ENCODE measurements at places on chromosomes 3 and 15.

- DNase-seq, result no peak
These were observed 11.7 kb upstream of the MUSTN1 start for GRCh38 chr3:52846432-52846965.

DNA sequence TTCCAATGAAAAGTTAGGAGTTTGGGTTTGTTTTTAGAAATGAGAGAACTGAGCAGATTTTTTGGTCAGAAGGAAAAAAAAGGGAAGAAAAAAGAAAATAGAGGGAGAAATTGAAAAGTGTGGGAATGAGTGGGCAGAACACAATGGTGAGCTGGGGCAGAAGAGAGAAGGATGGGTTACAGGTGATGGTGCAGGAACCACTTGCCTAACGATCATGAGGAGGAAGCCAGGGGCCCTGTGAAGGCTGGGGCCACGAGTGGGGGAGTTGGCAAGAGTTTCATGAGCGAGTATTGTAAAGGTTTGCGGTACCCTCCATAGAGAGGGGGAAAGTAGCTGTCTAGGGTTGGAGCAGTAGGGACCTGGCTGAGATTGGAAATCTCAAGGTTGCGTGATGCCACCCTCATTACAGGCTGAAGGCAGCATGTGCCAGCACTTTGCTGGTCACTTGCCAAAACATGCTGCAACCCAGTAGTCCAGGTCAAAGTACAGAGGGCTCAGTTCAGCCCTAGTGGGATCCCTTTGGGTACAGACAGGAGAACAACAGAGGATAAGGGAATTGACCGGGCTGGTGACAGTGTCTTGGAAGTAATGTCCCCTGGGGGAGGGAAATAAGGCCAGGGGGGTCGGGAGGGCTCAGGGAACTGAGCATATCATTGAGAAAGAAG, 6.6 kb downstream of the IVD start:
- no peak for DNase-seq

DNA sequence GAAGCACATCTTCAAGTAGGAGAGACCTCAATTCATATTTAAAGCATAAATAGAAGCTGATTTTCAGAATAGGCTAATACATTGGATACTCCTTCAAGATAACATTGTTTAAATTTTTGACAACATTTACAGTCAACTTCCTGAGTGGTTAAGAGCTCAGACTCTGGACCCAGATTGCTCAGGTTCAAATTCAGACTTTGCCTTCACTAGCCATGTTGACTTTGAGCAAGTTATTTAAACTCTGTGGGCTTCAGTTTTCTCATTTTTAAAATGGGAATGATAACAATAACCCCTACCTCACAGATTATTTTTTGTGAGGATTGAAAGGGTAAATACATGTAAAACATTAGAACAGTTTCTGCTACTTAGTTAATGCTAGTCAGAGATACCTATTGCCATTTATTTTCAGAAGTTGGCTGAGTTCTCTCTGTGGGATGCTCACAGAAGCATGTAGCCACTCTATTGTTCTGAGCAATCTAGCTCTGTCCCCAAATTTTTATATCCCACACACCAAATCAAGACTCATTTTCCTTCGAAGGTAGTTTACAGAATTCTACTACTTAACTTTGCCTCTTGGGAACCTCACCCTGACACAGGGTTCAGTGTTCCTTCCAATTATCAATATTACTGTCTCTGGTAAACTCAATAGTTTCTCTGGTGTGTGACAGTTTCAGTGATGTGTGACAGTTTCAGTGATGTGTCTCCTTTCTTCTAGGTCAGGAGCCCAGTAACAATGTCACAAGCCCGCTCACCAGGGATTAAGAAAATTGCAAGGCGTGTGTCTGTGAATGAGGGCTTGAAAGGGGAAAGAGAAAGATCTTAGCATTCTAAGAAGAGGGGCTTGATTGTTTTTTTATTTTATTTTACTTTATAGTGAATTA, 79.4 kb upstream of the OSTN start:
- no peak for DNase-seq

DNA sequence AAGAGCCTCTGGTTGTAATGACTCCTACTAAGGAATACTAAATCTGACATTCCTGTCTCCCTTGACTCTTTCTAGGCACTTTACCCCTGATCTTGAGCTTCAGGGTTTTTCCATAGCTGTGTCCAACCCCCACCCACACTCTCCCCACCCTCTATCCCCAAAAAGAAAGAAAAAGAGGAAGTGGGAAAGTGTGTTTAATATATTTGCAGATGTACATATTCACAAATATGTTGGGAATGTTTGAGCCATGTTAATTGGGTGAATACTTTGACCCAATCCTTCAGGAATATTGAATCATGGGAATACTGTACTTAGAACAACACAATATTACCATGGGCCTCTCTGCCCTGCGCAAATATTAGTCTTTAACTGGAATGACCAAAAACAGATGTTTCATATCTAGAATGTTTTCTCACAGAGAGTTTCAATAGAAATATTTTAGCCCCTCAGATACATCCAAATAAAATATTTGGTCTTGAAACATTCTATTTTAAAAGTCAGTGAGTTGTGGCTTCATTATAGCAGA, 19.8 kb upstream of the PFN2 start:
- no peak for DNase-seq

DNA sequence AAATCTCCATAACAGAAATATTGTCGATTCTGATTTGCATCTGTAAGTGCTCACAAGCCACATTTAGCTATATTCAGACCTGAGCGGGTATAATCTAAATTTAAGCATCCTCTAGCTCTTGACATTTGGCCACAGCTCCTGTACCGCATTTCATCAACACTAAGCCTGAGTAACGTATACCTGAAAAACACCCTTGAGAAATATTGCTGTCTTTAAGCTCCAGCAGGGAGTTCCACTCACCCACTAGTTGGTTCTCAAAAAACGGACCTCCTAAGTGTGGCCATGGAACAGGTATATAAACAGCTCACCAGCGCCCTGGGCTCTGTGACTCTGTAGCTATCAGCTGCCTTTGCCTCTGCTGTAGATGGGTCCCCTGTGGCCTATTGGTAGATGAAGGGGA, 80.7 kb downstream of the ABI3BP start:
- no peak for DNase-seq

DNA sequence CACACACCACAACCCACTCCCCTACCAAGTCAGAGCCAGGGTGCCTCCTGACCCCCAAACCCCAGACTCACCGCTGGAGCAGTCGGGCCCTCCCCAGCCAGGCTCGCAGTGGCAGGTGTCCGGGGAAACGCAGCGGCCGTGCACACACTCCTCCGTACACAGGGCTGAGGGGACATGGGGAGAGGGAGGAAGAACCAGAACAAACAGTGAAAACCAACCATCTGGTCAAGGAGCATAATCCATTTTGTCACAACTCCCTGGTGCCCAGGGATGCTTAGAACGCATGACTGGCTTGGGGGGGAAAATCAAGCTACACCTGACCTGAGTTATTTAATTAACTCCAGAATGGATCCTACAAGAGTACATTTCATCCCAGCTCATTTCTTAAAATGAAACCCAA, 159.2 kb downstream of the MEGF11 start:
- no peak for DNase-seq

GRCh38 chr15:70559265-70560239, 203.8 kb downstream of the UACA start:
- DNase-seq, result no peak
